ENCODE measurements at places on chromosomes 1 and 21. TPM values are rescaled to one million over a fixed set of nuclear protein-coding genes. Genes with fewer than 3 reads are reported as not detected.

- no peak overlapping the region for H3K27ac ChIP-seq
- H3K4me3 ChIP-seq: no peak overlapping the region
These were observed 23.7 kb upstream of the SLC45A1 start for GRCh38 chr1:8294170-8294697.

- no peaks in the 10 kb centered on the region for H3K36me3 ChIP-seq
- no peaks in the 10 kb centered on the region for H3K4me1 ChIP-seq
- no peak for DNase-seq
- no peak overlapping the region for H3K27ac ChIP-seq
- H3K4me3 ChIP-seq: no peak overlapping the region
These were observed 7.5 kb downstream of the MRAP start for GRCh38 chr21:32306021-32306780.

DNA sequence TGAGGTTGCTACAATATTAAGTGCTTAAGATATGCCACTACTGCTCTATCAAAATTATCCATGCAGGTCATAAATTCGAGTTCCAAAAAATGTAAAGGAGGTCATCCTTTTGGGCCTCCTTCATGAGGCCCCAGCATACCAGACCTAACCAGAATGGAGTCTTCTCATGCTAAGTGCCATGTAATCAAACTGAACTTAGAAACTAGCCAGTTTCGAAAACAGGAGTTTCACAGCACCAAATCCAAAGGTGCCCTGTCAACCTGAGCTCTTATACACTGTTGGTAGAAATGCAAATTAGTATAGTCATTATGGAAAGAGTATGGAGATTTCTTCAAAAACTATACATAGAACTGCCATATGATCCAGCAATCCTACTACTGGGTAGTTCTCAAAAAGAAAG is 320.5 kb downstream of the ST6GALNAC3 start:
- no peak for DNase-seq
- H3K36me3 ChIP-seq: no peaks in the 10 kb centered on the region
- no peaks in the 10 kb centered on the region for H3K4me1 ChIP-seq
- H3K27ac ChIP-seq: no peak overlapping the region
- no peak overlapping the region for H3K4me3 ChIP-seq
- no peaks in the 10 kb centered on the region for H3K27me3 ChIP-seq

GRCh38 chr1:174874331-174875053 is 125.3 kb upstream of the CACYBP start:
- H3K27me3 ChIP-seq: no peaks in the 10 kb centered on the region
- H3K4me3 ChIP-seq: no peak overlapping the region
- no peaks in the 10 kb centered on the region for H3K36me3 ChIP-seq
- H3K27ac ChIP-seq: no peak overlapping the region
- H3K4me1 ChIP-seq: no peaks in the 10 kb centered on the region
- DNase-seq: no peak

- H3K27me3 ChIP-seq: peaks cover 5% of the 10 kb centered on the region
- no peak for DNase-seq
- H3K4me1 ChIP-seq: no peaks in the 10 kb centered on the region
- no peak overlapping the region for H3K27ac ChIP-seq
- H3K4me3 ChIP-seq: no peak overlapping the region
- no peaks in the 10 kb centered on the region for H3K36me3 ChIP-seq
These were observed 93.0 kb upstream of the SLC44A3 start for GRCh38 chr1:94726981-94727685.

- no peak overlapping the region for H3K4me3 ChIP-seq
- peaks cover 2% of the 10 kb centered on the region for H3K4me1 ChIP-seq
- H3K36me3 ChIP-seq: no peaks in the 10 kb centered on the region
- no peaks in the 10 kb centered on the region for H3K27me3 ChIP-seq
These were observed 8.7 kb upstream of the CBR3 start for GRCh38 chr21:36126208-36126565.

- H3K27ac ChIP-seq: peak overlapping the region; percentile 81
- H3K36me3 ChIP-seq: peaks cover under 1% of the 10 kb centered on the region
- H3K4me3 ChIP-seq: no peak overlapping the region
- H3K27me3 ChIP-seq: no peaks in the 10 kb centered on the region
- DNase-seq: no peak
These were observed 36.1 kb upstream of the CACYBP start for GRCh38 chr1:174963529-174964125.

DNA sequence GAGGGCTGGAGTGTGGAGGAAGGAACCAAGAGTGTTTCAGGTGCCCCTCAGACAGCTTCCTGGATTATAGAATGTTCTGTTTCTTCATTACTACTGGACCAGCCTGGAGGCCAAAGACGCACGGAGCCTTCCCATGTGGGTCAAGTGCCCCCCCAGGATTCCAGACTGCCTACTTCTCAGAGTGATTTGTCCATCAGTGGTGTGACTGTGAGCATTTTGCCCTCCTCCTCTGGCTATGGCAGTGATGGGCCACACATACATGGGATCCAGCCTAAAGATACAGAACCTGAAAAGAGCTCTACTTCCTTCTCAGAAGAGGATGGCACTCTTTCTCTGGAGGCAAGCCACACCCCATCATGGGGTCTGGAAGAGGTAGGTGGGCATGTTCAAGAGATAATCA is 64.9 kb downstream of the MACF1 start:
- peaks cover 11% of the 10 kb centered on the region for H3K36me3 ChIP-seq
- no peak overlapping the region for H3K4me3 ChIP-seq
- DNase-seq: no peak
- H3K4me1 ChIP-seq: peaks cover 28% of the 10 kb centered on the region
- H3K27me3 ChIP-seq: no peaks in the 10 kb centered on the region
- no peak overlapping the region for H3K27ac ChIP-seq

GRCh38 chr1:228141226-228142044 is 1.4 kb downstream of the GUK1 start:
- DNase-seq: no peak
- H3K36me3 ChIP-seq: peaks cover 14% of the 10 kb centered on the region
- peak overlapping the region; percentile 97 for H3K4me3 ChIP-seq
- H3K27ac ChIP-seq: peak overlapping the region; percentile 98

GRCh38 chr1:54791880-54792522 is 9.1 kb downstream of the TTC22 start:
- DNase-seq: no peak
- H3K4me1 ChIP-seq: no peaks in the 10 kb centered on the region
- no peak overlapping the region for H3K4me3 ChIP-seq
- H3K27ac ChIP-seq: no peak overlapping the region

GRCh38 chr21:25563361-25564116 is 43.7 kb downstream of the MRPL39 start:
- DNase-seq: no peak
- no peaks in the 10 kb centered on the region for H3K36me3 ChIP-seq
- H3K4me1 ChIP-seq: peaks cover 43% of the 10 kb centered on the region
- H3K4me3 ChIP-seq: peak overlapping the region; percentile 62
- H3K27me3 ChIP-seq: no peaks in the 10 kb centered on the region
- H3K27ac ChIP-seq: peak overlapping the region; percentile 73

GRCh38 chr1:26960625-26960966 is 328 bp upstream of the KDF1 start:
- peak overlapping the region; percentile 61 for H3K4me3 ChIP-seq
- no peaks in the 10 kb centered on the region for H3K36me3 ChIP-seq
- peaks cover 18% of the 10 kb centered on the region for H3K4me1 ChIP-seq
- DNase-seq: no peak

- no peak for DNase-seq
- H3K27me3 ChIP-seq: no peaks in the 10 kb centered on the region
- H3K4me3 ChIP-seq: no peak overlapping the region
- H3K4me1 ChIP-seq: peaks cover 27% of the 10 kb centered on the region
- peak overlapping the region; percentile 8 for H3K27ac ChIP-seq
These were observed 15.6 kb upstream of the NCMAP start for GRCh38 chr1:24540051-24540905.

DNA sequence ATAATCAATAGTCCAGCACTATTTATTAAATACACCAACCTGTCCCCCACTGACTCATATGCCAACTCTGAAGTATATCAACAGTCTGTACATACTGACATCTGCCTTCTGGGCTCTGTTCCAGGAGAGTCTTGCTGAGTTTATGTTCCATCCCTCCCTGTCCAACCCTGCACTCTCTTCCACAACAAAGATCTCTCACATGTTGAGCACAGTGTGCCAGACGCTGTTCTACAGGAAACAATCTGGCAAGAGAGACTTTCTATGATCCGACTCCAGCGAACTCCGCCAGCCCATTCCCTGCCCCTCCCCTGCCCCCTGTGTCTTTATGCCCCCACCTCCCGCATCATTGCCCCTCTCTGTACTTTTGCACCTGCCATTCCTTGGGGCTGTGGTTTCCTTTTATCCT is 3.4 kb downstream of the LACTBL1 start:
- no peak overlapping the region for H3K27ac ChIP-seq
- no peaks in the 10 kb centered on the region for H3K36me3 ChIP-seq
- H3K4me1 ChIP-seq: peaks cover 1% of the 10 kb centered on the region
- H3K27me3 ChIP-seq: peaks cover 3% of the 10 kb centered on the region

DNA sequence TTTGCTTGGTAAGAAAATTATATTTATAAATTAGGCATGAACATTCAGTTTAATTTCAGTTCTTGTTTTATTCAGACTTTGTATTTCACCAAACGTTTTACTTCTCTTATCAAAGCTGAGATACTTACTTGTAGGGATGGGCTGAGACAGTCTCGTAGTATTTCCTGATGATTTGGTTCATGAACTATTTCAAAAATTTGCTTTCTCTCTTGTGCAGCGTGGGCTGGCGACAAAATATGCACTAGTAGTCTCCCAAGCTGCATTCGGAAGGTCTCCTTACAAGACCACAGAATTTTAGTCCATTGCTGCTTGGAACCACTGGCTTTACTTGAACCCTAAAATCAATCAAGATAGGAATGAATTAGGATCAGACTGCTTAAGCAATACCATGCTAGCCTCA is 91.7 kb upstream of the GNG4 start:
- H3K36me3 ChIP-seq: peaks cover 48% of the 10 kb centered on the region
- no peaks in the 10 kb centered on the region for H3K4me1 ChIP-seq
- no peak for DNase-seq
- H3K27me3 ChIP-seq: no peaks in the 10 kb centered on the region

DNA sequence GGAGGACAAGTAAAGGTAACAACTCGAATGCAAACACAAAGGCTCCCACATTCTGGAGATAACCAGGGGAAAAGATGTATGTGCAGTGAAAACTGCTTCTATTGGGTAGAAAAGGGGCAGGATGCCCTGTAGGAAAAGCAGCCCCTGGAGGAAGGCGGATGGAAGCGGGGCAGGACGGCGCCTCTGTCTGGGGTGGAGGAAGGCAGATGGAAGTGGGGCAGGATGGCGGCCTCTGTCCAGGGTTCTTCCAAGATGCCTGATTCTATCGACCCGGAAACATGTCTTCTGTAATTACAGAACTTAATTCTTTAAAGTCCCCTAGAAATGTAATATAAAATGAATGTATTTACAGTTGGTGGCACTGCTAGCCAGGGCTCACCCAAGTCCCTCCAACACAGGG is 24.0 kb upstream of the LRRC47 start:
- no peaks in the 10 kb centered on the region for H3K4me1 ChIP-seq
- H3K27ac ChIP-seq: no peak overlapping the region
- H3K4me3 ChIP-seq: no peak overlapping the region
- DNase-seq: no peak
- no peaks in the 10 kb centered on the region for H3K27me3 ChIP-seq
- H3K36me3 ChIP-seq: peaks cover 39% of the 10 kb centered on the region

DNA sequence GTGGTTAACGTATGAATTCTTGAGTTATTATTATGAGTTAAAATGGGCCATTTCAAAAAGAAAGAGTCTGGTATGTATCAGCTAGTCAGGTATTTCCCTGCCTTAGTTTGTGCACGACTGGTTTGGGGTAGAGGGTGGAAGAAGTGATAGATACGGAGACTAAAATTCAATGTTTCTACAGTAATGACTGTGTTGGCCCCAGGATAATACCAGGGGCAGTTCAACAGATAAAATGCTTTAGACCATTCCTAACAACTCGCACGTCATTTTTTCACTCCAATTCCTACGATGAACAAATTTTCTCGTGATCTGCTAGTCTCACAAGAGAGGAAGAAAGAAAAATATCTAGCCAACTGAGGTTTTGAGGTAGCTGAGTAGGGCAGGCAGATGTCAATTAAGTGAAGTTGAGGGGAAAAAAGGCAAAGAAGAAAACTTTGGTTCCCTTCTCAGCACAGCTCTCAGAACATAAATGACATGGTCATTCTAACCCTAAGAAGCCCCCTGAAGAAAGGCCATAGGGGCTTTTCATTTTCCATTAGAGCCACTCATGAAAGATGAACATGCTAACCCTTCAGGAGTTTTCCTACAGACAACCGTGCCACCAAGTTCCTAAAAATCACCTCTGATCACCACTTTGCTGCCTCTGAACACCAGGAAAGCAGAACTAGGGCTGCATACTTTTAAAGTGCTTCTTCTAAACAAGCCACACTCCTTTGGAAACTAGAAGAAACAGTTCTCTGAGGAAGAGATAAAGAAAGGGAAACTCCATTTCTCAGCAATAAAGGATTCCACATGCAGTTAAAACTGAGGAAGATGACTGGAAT is 5.6 kb downstream of the MCOLN2 start:
- H3K27ac ChIP-seq: no peak overlapping the region
- no peaks in the 10 kb centered on the region for H3K36me3 ChIP-seq
- DNase-seq: no peak
- H3K27me3 ChIP-seq: peaks cover 6% of the 10 kb centered on the region
- H3K4me1 ChIP-seq: peaks cover 16% of the 10 kb centered on the region

DNA sequence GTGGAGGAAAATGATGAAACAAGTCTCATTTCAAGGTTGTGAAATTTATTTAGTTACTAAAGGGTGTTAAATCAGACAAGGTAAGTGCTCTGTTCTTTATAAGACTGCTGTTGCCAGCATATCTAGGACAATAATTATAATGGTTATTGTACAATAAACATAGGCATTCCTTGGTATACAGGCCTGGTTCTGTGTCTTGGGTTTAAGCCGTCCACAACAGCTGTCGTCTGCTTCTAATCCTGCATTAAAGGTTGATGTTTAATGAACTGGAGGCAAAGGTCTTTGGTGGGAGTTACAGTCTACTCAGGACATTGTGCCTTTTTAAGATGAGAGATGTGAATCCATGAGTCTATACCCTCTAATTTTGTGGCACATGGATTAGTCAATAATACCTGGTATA is 23.4 kb upstream of the FMO4 start:
- H3K36me3 ChIP-seq: no peaks in the 10 kb centered on the region
- no peaks in the 10 kb centered on the region for H3K27me3 ChIP-seq
- no peak overlapping the region for H3K27ac ChIP-seq
- H3K4me3 ChIP-seq: no peak overlapping the region

DNA sequence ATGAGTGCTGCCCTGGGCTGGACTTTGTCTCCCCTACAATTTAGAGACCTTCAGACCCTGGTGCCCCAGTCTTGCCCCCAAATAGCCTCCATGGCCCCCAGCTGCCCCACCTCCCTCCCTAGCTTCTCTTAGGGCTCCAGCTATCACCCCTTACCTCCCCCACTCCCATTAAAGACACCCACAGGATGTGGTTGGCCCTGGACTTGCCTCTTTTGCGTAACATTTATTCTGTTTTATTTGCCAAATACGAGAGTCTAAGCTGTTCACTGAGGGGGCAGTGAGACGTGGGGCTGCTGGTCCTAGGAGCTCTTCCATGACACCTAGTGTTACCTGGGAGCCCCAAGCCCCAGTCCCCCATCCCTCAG is 4.5 kb downstream of the ZC3H12A start:
- peak; percentile 51 for DNase-seq
- peaks cover 28% of the 10 kb centered on the region for H3K4me1 ChIP-seq
- peaks cover 67% of the 10 kb centered on the region for H3K36me3 ChIP-seq
- H3K27me3 ChIP-seq: no peaks in the 10 kb centered on the region
- peak overlapping the region; percentile 98 for H3K27ac ChIP-seq

The DPT gene
- not detected for total RNA-seq

The DNASE2B gene
- not detected for total RNA-seq

The DUSP10 gene
- total RNA-seq: 39.1 TPM

The TAS1R3 gene
- total RNA-seq: 2.3 TPM

The GABRD gene
- total RNA-seq: not detected

Data from T-cell (primary cell).